ENCODE measurements at places on chromosomes 6 and 20.

GRCh38 chr6:19692506-19693298 lies 144.5 kb upstream of the ID4 start:
- no peak for DNase-seq

- DNase-seq: no peak
Measured at GRCh38 chr20:33744773-33745385, 13.1 kb downstream of the ZNF341 start.

DNA sequence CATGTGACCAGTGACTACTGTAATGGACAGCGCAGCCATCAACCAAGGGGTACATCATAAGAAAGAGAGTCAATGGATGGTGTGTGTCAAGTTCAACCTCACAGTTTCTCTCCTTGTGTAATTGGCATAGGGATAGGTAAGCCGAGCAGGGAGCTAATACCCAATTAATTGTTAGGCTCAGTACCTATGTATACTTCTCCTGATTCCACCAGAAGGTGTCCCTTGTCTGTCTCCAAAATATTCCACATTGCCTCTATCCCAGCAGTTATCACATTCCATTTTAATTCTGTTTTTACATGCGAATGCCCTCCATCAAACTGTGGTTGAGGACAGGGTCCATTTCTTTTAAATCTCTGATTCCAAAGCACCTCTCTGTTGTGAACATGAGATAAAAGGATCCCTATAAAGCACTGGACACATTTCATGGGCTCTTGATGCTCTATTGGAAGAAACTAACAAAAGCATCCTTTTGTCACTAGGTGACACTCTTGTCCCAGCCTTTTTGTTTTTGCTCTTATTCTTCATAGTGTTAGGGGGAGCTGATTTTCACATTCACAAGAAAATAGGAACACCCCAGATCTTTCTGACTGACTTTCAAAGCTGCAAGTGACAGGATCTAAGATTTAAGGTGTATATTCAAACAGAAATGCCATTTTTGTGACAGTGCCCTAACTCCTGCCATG lies 38.9 kb downstream of the FBXO9 start:
- peak; percentile 40 for DNase-seq

- peak; percentile 39 for DNase-seq
Measured at GRCh38 chr6:80553071-80553740, 446.7 kb downstream of the BCKDHB start.

DNA sequence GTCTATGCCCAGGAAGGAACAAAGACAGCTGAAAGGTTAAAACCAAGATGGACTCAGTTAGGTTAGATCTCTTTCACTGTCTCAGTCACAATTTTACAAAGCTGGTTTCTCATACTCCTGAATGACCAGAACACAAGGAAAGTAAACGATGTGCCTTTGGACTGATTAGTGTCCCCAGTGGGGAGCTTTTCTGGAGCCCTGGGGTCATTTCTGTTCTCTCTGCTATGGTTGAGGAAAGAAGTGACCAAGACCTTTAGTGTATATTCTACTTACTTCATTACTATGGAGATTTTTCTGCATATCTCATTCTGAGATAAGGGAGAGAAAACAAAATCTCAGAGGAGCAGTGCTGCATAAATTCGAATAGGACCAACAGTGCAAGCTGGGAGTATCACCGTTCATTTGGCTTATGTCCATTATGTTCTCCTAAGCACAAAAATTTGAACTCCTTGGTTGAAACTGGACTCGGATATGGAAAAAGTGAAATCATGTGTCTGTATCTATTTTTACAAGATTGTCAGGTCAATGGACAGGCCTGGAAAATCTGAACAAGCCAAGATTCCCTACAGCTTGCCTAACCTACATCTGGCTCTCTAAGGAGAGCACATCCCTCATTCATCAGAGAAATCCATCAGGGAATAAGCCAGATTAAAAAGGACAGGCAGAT lies 34.4 kb upstream of the ENPP1 start:
- DNase-seq: no peak

GRCh38 chr20:51463998-51464397 lies 78.5 kb downstream of the NFATC2 start:
- DNase-seq: no peak

GRCh38 chr6:74741646-74742045 lies 464.2 kb downstream of the COL12A1 start:
- no peak for DNase-seq

DNA sequence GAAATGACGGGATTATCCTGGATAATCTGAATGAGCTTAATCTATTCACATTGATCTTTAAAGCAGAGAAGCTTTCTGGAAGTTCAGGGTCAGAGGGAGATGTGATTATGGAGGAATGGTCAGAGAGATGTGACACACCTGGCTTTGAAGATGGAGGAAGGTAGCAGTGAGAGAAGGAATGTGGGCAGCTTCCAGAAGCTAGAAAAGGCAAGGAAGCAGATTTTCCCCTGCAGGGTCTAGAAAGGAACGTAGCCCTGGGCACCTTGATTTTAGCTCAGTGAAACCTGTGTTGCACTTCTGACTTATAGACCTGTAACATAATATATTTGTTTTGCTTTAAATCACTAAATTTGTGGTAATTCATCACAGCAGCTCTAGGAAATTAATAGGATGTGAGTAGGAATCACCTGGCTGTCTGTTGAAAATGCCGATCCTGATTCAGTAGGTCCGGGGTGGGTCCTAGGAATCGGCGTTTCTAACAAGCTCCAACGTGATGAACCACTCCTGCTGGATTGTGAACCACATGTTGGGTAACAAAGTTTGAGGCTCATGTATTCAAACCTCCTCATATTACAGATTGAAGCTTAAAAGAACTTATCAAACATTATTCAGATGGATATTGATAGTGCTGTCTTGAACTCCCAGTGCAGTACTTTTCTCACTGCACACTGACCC lies 157.0 kb downstream of the GJA1 start:
- DNase-seq: no peak

- DNase-seq: no peak
Measured at GRCh38 chr6:102485480-102485879, 1092.0 kb downstream of the GRIK2 start.

DNA sequence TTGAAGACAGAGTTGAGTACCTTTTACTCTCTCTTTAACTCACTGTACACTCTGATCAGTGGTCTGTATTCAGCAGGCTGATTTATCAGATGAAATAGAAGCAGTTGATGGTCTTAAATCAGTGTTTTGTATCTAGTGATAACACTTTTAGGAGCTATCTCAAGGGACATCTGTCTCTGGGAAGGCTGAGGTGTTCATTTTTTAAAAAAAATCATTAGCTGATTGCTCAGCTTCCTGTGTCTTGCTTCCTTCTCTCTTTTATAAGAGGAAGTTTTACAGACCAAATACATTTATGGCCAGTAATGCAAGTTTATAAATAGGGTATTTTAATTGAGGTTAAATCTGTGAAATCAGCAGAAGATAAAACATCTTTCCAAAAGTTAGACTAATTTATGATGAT lies 12.0 kb upstream of the CCDC170 start:
- DNase-seq: no peak

DNA sequence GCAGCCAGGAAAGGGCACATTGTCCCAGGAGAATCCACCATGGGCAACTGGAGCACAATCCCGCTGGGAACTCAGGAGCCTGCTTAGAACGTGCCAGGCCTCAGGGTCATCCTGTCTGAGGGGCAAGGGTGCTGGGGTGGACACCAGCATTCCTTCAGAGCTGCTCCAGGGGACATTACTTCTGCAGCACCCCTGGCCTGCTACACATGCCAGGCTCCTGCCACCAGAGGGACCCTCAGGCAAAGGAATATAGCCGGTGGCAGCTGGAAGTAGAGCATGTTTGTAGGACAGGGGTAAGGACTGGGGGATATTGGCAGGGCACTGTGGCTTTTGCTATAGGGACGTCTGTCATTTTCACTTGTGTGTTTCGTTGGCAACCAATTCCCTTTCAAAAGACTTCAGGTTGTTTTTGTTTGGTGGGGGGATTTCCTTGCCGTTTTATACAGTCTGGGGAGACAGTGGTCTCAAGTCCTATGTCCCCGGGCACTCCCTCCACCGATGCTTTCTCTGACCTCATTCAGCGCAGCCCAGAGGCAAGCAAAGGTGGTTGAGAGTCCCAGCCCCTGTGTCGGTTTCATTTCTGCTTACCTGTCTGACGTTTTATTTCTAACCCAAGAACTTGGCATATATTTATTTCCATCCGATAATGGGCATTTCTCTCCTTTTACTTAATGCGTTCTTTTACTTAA lies 130.8 kb downstream of the JPH2 start:
- peak; percentile 54 for DNase-seq

- no peak for DNase-seq
Measured at GRCh38 chr6:76026101-76026500, 46.4 kb downstream of the IMPG1 start.

- DNase-seq: peak; percentile 24
Measured at GRCh38 chr6:130111031-130111430, 92.7 kb downstream of the L3MBTL3 start.

GRCh38 chr20:7085467-7085866 lies 318.0 kb downstream of the BMP2 start:
- DNase-seq: no peak

- no peak for DNase-seq
Measured at GRCh38 chr20:1711826-1712601, 54.4 kb upstream of the SIRPG start.

GRCh38 chr6:16400248-16400760 lies 161.9 kb downstream of the GMPR start:
- no peak for DNase-seq
